ENCODE measurements at places on chromosomes 1 and 21.

- peak; percentile 26 for DNase-seq
These were observed 56.6 kb upstream of the RPL11 start for GRCh38 chr1:23634840-23635651.

GRCh38 chr1:67368046-67368514 is 60.4 kb downstream of the IL12RB2 start:
- DNase-seq, result no peak

DNA sequence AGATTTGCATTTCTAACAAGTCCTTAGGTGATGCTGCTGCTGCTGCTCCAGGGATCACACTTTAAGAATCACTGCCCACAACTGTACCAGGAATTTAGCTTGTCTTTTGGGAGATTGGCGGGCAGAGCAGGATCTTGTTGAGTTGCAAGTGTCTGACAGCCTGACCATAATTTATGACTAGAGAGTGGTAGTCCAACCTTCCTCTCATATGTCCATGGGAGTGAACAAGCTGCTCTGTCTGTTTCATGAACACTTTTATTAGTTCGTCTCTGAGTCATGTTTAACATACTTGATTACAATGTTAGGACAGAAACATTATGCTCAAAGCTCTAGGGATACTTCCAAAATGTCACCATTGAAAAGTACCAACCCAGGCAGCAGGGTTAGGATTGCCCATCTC is 169.6 kb downstream of the TGFB2 start:
- DNase-seq, result no peak

GRCh38 chr21:45931397-45931969 is 50.1 kb upstream of the COL6A1 start:
- DNase-seq, result no peak

- no peak for DNase-seq
These were observed 82.8 kb downstream of the TNFSF18 start for GRCh38 chr1:172967936-172968335.

- DNase-seq, result no peak
These were observed 5.2 kb upstream of the MR1 start for GRCh38 chr1:181028615-181029014.

DNA sequence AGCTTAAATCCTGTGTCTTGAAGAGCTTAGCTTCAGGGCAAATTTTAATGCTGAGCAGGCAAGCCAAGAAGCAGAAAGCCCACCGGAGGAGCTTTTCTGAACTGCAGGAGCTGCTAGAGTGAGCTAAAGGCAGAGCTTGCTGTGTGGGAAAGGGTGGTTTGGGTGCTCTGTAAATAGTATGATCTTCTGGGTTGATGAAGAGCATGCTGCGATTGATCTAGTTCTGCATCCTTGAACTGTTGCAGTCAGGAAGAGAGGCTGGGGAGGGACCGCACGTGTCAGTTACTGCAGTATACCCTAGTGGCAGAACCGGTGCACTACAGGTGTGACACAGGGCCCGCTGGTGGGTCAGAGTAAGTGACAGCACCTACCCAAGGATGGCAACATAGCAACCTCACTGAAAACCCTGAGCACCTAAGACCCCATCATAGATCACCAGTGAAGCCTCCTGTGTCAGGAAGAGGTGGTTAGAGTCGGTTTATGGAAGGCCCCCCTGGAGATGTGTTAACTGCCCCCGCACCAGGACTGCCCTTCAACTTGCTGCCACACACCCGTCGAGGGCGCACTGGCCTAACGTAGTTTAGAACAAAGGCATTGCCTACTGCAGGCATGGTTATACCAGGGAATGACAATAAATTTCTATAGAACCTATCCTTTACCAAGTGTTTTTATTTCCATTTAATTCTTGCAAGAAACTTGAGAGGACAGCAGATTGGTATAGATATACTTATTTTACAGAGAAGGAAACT is 146.0 kb upstream of the KIAA0040 start:
- peak; percentile 51 for DNase-seq

DNA sequence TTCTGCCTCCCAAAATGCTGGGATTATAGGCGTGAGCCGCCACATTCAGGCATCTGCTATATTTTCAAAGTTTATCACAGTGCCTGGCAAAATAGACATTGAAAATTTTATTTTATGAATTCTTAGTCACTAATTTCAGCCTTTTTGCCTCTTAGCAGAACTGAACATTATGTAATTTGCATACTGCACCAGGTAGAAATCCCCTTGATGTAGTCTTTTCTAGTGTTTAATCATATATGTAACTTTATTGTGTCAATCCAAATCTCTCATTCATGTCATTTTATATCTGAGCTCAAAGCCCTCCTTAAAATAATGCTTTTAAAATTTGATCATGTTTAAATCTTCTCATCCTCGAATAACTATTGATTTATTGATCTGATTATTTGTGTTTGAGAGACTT is 19.2 kb downstream of the WDTC1 start:
- DNase-seq, result no peak

DNA sequence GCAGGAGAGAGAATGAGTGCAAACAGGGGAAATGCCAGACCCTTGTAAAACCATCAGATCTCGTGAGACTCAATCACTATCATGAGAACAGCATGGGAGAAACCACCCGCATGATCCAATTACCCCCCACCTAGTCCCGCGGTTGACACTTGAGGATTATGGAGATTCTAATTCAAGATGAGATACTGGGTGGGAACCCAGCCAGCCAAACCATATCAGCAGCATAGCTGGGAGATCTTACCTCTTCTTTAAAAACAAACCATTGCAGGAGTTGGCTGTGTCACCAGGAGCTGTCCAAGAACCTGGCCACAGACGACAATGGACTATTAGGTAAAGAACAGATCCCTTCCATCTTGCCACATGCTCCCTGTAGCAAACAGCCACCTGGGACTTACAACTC is 422.7 kb downstream of the MATN1 start:
- no peak for DNase-seq

DNA sequence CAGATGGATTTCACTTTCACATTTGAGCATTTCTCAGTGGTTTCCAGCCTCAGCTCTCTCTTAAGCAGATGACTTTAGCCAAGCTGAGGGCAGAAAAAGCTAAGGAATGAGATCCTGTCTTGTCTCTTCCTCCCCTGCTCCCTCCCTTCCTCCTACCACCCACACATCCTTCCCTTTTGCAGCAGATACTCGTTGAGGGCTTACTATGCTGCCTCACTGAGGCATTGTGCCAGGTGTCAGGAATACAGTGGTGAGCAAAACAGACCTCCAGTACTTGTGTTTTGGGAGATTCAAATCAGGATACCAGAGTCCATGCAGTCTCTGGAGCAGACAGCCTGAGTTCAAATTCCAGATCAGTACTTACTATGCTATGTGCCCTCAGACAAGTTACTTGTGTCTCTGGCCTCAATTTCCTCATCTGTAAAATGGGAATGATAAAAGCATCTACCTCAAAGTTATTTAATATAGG is 43.2 kb downstream of the KIF26B start:
- DNase-seq, result no peak

DNA sequence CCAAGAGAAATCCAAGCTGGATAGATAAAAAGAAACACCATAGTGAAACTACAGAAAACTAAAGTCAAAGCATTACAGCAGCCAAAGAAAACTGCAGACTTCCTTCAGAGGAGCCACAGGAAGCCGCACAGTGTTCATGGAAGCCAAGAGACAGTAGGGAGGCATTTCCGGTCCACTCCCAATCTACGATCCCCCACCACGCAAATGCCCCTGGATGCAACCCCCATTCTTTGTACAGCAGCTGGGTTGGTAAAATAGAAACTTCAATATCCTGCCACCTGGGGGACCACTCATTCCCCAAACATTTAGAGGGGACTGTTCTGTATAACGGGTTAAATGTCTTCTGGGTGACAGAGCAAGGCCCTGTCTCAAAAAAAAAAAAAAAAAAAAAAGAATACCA is 43.9 kb upstream of the TSPEAR start:
- DNase-seq, result no peak

DNA sequence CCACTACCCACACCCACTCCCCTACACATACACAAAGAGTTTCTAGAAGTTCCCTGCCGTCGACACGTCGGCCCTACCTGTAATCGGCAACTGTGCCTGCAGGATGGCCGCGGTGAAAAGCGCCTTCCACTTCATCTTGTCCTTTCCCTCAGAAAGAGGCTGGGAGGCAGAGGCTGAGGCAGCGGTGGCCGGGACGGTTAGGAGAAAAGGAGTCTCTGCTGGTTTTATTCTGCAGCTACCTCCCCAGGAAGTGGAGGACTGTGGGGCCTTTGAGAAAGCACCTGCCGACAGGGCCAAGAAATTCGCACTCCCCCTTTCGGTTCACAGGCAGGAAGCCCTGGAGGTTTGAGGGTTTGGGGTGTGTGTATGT is at the start of gene CD247:
CD247 (minus strand) TSS at position 199 of the 370 bp plus-strand sequence; CDS start at position 135, 64 bp downstream.
- peak; percentile 24 for DNase-seq

GRCh38 chr1:114466334-114467014 is 44.5 kb downstream of the TRIM33 start:
- no peak for DNase-seq

- no peak for DNase-seq
These were observed 28.5 kb upstream of the PLXNA2 start for GRCh38 chr1:208272713-208273112.

DNA sequence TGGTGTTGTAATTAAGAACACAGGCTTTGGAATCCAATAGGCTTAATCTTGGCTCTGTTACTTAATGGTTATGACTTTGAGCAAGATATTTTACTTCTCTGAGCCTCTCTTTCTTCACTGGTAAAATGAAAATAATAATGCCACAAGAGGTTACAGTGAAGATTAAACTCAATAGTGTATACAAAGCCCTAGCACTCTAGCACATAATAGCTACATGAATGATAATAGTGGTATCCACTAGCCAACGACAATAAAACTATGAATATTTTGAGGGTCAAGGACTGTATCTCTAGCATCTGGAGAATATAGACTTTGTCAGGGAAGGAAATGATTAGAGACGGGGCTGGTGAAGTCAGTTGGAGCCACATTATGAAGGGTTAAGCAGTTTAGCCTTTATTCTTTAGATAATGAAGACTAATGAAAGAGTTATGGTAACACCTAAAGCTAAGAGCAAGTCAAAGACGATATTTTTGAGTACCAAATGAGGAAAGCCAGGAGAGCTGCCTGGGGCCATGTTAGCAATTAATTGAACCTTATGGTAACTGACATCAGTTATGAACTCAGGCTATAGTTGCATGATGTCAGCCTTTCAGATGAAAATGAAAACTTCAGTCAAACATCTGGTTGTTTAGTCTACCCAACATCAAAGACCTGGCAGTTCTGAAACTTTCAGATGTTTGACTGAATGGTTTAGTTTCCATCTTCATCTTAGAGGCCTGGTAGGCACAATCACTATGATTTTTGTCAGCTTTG is 32.8 kb upstream of the RNF11 start:
- no peak for DNase-seq

GRCh38 chr1:245520611-245521010 is 365.8 kb downstream of the KIF26B start:
- no peak for DNase-seq

- no peak for DNase-seq
These were observed 315.9 kb downstream of the PDE4B start for GRCh38 chr1:66108624-66109023.

- DNase-seq, result no peak
These were observed 34.1 kb downstream of the C8B start for GRCh38 chr1:56931686-56932085.

DNA sequence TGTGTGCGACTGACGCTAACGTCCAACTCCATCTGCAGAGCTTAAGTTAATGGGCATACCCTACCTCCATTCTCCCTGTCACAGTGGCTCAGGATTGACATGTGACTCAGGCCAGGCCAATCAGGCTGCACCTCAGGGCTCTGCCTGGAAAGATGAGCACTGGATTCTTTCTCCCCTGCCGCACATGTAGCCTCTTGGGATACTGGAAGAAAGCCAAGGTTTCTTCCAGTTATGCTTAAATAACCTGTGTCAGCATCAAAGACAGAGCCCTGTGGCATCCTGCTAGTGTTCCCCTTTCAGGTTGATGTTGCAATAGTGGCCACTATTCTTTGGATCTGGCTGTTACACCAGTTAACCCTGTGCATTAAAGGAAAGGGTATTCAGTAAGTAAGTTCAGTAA is 55.0 kb upstream of the SYT6 start:
- DNase-seq, result no peak

GRCh38 chr21:29332461-29333362 is 34.0 kb downstream of the BACH1 start:
- DNase-seq, result no peak

GRCh38 chr1:183635606-183636333 is at the start of gene ARPC5:
TSS of gene ARPC5 (minus strand) at chr1:183635783. CDS start at chr1:183635659, 124 bp downstream.
- peak; percentile 86 for DNase-seq

DNA sequence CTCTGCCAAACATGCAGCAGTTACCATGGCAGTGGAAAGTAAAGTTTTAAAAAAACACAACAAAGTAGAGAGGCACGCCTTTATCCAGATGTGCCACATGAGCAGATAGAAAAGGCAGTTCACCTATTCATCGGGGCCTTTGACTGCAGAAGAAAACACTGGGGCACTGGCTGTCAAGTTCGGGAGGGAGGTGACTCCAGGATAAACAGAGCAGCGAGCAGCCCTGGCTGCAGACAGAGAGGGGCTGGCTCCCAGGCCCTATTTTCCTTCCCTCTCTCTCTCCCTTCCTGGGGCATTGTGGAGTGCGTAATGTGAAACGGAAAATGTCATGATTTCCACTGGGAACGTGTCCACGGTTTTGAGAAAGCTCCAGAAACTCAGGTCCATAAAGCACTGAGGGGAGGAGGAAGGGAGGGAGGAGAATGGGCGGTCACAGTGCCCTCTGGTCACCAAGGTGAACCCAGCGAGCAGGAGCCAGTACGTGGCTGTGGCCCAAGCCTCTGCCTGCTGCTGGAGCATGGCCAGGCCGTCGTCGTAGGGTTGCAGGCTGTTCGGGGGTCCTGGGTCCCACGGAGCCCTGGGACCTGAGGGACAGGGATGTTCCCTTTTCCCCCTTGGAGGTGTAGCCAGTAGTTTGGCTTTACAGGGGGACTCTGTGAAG is 114.7 kb upstream of the IRF2BP2 start:
- no peak for DNase-seq

DNA sequence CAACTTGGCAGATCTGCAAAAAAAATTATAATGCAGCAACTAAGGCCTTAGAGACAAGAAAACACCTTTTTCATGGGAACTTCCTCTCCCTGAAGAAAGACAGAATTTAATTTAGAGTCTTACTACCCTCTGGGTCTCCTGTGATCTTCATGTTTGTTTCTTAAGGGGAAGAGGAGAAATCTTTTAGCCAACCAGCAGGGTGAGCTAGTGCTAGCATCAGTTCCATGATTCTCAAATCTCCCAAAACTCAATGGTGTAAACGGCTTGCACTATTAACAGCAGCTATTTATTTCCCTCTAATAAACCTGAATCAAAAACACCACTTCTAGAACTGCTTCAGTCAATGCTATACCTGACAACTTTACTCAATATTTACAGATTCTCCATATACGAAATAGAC is 3.8 kb downstream of the ZNF644 start:
- no peak for DNase-seq

DNA sequence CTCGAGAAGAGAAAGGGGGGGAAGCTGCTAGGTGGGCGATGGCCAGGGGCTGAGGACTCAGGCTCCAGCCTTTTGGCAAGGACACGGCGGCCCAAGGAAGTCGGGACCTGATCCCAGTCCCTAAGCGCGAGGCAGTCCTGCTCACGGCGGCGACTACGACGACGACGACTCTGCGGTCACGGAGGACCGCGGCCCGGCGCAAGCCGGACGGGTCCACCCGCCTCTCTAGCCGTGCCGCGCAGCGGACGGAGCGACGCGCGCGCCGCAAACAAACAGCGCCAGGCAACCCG is 401 bp downstream of the WNT9A start:
- no peak for DNase-seq

GRCh38 chr1:111990878-111991718 is 1.6 kb upstream of the KCND3 start:
- no peak for DNase-seq

Data from activated naive CD4-positive, alpha-beta T cell (primary cell).